ENCODE measurements at places on chromosomes 3 and 15. TPM values are rescaled to one million over a fixed set of nuclear protein-coding genes. Genes with fewer than 3 reads are reported as not detected.

DNA sequence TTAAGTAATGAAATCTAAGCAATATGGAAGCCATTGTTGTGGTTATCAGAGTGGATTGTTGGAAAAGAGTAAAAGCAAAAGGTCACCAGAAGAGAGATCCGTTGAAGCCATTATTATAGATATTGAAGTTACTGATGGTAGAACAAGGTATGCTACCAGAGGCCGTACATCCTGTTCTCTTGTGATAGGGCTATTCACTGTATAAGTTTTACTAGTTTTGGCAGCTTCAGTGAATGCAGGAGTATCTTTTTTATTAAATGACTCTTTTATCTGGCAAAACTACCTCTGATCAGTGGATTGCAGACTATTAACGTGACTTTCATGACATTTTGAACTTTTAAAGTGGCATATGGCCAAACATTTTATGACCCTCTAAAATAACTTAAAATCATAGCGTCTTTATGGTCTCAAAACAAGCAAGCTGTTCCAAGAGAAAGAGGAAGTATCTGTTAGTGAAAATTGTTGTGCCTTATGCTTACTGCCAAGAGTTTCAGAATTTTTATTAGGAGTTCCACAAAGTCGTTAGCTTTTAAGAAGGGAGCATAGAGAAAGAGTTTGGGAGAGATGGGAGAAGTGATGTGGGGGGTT is 102.9 kb downstream of the LRRC49 start:
- peak; percentile 48 for DNase-seq

Gene LSMEM2
- 2.7 TPM for total RNA-seq

DNA sequence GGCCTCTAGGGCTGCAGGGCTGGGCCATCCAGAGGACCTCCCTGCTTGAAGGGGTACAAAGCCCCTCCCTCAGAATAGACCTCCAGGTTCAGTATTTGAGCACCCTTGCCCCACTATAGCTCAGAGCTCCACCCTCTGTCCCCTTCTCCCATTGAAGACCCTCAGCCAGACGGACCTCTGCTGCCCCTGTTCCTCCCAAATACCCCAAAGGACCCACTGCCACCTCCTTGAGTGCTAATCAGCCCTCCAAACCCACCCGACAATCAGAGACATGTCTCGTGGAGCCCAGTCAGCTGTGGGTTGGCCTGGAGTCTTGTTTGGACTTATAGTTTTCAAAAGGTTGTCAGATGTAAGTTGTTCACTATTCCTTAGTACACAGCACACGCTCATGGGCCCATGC is 161.1 kb downstream of the UACA start:
- no peak for DNase-seq

GRCh38 chr3:114746502-114746901 is 400.6 kb downstream of the ZBTB20 start:
- no peak for DNase-seq

DNA sequence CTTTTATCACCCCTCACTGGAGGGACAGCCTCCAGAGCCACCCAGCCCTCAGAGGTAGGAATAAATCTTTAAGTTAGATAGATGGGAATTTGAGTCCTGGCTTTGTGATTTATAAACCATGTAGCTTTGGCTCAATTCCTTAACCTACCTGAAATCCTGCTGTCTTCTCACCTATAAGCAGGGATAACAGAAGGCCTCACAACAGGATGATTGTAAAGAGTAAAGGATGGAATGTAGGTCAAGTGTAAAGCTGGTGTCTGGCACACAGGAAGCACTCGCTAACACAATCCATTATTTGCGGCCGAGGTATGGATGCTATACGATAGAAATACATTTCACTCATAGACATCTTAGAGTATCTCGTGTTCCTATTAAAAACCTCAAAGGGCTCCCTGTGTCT is 162.9 kb upstream of the LRTM1 start:
- no peak for DNase-seq

DNA sequence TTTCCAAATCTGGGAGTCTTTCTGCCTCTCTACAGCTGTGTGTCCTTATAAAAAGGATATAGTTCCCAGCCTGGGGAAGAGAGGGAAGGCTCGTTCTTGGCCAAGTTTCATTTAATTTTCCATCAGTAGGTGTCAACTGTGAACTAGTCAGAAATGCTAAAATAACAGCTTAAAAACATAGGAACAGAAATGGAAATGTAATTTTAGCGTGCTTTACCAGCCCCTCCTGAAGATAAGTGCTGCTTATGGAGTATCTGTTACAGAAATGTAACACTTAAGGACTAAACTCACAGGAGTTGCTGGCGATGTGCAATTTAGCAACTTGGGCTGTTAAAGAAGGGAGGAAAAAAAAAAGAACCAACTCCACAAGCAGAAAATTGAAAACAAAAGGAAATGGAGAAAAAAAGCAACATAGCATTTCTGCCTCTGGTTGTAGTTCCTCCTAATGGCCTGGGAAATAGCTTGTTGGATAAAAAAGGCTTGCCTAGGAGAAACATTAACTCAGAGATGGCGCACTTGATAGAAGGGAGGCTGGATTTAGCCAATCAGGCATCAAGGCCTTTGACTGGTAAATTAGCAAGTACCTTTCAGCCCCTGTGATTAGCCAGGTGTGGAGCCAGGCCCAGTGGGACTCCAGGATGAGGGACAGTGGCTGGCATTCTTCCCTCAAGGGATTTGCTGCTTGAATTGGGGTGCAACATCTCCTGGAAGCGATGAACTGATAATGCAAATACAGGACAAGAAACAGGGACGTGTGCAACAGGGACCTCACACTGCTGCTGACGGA is 84.3 kb downstream of the RPLP1 start:
- no peak for DNase-seq

Gene SLC27A2
- total RNA-seq, result 0.39 TPM

Gene SYNPR
- 0.20 TPM for total RNA-seq

Gene SLC22A14
- total RNA-seq, result 0.30 TPM

DNA sequence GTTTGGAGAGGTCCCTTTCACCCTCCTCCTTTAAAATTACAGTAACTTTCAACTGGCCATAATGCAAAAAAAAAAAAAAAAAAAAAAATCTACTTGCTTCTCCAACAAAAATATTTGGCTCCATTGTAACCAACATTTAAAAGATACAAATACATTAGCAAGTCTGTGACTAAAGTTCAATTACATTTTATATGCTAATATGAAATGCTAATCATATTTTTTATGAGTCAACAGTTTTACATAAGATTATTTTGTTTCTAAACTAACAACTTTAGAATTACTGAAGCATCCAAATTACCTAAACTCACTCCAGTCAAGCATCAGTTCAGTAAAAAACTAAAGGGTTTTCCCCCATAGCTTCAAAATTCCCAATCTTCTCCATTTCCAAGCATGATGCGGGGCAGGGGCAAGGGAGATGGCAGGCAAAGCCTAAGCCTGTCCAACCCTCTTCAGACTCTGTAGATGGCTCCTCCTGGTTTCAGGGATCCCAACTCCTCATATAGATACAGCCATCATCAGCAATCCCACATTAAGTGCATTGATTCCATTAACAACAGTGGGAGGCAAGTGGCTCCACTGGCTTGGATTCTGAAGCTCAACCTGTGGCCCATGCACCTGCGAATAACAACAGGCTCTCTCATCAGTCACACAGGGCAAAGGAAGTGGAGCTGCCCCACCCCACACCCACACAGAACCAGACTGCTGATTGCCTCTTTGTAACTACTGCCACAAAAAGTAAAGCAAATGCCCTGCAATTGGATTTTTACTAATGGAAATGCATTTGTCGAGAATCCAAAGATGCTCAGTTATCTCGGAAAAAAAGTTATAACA is 15.0 kb downstream of the SFMBT1 start:
- DNase-seq, result no peak

GRCh38 chr15:62857411-62857853 is 185.1 kb upstream of the TPM1 start:
- no peak for DNase-seq

GRCh38 chr3:139935866-139936817 is 1.2 kb downstream of the CLSTN2 start:
- DNase-seq, result no peak

Gene IL17RE
- 6.3 TPM for total RNA-seq

- no peak for DNase-seq
These were observed 300.0 kb downstream of the CHST2 start for GRCh38 chr3:143419611-143420010.

Gene ISL2
- 0.30 TPM for total RNA-seq

Gene IL17RD
- total RNA-seq, result 18.3 TPM

- DNase-seq, result peak; percentile 16
These were observed 21.3 kb downstream of the MME start for GRCh38 chr3:155101398-155101797.

DNA sequence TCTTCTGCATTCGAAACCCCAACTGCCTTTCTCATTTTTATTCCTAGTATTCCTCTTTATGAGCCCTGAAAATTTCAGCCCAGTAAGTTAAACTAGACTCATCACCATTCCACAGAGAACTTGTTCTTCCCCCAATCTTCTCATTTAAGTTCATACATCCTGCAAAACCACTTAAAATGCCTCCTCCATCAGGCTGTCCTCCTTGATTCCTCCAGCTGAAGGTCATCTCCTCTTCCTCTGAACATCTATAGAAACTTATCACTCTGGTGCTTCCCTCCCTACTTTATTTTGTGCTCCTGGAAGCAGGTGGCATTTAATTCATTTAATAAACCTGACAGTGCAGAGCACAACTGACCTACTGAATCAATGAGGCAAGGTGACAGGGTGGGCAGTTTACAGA is 38.3 kb downstream of the VGLL4 start:
- no peak for DNase-seq

- DNase-seq, result no peak
These were observed 39.6 kb downstream of the HGD start for GRCh38 chr3:120642368-120642948.

DNA sequence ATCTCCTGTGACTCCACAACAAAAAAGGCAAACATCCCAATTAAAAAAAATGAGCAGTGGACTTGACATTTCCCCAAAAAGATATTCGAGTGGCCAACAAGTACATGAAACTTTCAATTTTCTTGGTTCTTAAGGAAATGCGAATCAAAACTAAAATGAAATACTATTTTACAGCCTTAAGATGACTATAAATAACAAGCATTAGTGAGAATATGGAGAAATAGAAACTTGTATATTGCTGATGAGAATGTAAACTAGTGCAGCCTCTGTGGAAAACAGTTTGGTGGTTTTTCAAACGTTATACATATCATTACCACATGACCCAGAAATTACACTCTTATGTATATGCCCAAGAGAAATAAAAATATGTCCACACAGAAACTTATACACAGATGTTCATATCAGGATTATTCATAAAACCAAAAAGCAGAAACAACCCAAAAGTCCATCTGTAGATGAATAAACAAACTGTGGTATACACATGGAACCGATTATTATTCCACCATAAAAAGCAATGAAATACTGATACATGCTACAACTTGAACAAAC is 153.2 kb upstream of the GPR149 start:
- DNase-seq, result peak; percentile 89

GRCh38 chr3:164458986-164459385 is 619.3 kb downstream of the SI start:
- no peak for DNase-seq

Gene CYP19A1
- total RNA-seq, result 0.49 TPM

Gene SLC2A2
- not detected for total RNA-seq

DNA sequence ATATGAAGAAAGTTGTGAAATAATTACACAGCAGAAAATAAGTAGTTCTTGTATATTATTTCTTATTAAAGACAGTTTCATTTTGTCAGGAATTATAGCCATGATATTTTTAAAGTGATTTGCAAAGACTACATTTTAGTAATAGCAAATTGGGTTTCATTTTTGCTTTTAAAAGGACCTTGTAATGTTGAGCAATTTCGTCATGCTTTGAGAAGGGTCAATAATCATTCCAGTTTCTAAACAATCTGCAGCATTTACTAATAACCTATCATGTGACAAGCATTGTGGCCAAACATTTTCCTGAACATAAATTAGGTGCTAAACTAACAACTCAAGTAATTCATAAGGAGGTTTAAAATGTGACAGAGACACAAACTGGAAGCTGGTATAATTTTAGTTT is 214.4 kb upstream of the CBLB start:
- DNase-seq, result no peak

GRCh38 chr15:72491768-72492167 is 17.6 kb downstream of the ARIH1 start:
- DNase-seq, result no peak

DNA sequence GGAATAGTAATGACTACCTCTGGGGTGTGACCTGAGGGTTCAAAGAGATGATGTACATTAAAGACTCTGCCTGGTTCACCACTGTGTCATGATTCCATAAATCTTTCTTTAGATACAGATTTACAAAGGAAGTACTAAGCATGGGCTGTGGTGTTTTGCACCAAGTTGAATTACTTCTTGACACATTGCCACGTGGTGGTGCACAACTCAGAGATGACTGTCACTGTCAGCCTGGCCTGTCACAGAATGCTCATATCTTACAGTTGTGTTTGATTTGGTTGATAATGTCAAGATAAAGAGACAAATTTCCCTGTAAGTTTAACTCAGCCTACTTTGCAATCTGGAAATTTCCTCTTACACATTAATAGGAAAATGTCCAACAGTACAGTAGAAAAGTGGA is 3.2 kb downstream of the CTDSPL start:
- no peak for DNase-seq

DNA sequence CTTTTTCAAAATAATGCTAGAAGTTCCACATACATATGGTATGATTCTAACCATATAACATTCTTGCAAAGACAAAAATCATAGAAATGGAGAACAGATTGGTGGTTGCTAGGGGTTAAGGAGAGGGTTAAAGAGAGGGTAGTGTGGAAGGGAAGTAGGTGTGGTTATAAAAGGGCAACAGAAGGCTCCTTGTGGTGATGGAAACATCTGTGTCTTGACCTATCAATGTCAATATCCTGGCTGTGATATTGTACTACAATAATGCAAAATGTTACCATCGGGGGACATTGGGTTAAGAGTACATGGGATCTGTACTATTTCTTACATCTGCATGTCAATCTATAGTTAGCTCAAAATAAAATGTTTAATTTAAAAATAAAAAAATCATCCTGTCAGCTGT is 67.8 kb upstream of the FSIP1 start:
- no peak for DNase-seq

GRCh38 chr3:13322324-13322723 is 97.8 kb downstream of the NUP210 start:
- no peak for DNase-seq

GRCh38 chr3:52194485-52195290 is 3.3 kb upstream of the ALAS1 start:
- no peak for DNase-seq

Gene GOLGA6L4
- total RNA-seq, result 2.9 TPM

GRCh38 chr3:54274607-54275006 is 152.3 kb downstream of the CACNA2D3 start:
- DNase-seq, result no peak

Gene UBAP1L
- total RNA-seq, result 2.2 TPM

GRCh38 chr15:60576044-60576443 is 97.1 kb upstream of the ICE2 start:
- no peak for DNase-seq

DNA sequence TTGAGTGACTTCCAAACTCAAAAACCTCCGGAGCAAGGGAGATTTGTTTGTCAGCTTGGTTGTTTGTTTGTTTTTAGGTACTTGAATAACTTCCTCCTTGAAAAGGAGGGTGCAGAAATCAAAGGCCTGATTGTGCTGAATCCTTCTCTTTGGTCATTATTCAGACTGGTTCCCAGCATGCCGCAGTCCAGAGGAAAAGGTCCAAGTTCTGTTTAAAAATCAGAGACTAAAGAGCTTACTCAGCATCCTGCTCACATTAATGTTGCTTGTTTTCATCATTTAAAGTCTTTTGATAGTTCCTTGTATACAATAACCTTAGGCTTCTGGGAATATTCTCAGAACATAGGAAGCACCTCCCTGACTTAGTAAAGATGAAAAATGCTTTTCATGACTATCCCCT is 982 bp upstream of the SCG3 start:
- no peak for DNase-seq

GRCh38 chr15:56910801-56911200 is 7.6 kb upstream of the TCF12 start:
- no peak for DNase-seq

Gene ISLR
- 46.8 TPM for total RNA-seq

Data from skin of body (tissue), 3 donors.